ENCODE measurements at places on chromosomes 11 and 22.

DNA sequence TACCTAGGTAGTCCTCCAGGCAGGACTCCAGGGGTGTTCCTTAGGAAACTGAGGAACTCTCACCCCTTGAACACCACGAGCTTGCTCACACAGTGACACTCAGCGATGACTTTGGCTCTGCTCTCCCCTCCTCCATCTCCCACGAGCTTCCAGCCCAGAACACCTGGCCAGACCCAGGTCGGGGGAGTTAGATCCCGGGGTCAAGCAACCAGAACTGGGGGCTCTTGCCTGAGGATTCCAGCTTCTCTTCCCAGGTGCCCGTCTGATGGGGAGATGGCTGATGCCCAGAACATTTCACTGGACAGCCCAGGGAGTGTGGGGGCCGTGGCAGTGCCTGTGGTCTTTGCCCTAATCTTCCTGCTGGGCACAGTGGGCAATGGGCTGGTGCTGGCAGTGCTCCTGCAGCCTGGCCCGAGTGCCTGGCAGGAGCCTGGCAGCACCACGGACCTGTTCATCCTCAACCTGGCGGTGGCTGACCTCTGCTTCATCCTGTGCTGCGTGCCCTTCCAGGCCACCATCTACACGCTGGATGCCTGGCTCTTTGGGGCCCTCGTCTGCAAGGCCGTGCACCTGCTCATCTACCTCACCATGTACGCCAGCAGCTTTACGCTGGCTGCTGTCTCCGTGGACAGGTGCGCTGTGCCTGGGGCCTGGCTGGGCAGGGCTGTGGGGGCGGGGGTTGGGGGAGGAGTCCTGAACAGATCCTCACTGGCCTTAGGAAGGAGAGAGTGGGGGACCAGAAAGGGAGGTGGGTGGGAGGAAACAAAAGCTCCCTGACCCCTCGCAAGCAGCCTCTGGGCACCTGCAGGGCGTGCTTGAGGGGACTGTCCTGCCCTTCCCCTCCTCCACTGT is at the start of gene GALR3:
GALR3 (plus strand) TSS at position 249 of the 852 bp plus-strand sequence; CDS start at position 274, 25 bp downstream.
- no peak for DNase-seq

DNA sequence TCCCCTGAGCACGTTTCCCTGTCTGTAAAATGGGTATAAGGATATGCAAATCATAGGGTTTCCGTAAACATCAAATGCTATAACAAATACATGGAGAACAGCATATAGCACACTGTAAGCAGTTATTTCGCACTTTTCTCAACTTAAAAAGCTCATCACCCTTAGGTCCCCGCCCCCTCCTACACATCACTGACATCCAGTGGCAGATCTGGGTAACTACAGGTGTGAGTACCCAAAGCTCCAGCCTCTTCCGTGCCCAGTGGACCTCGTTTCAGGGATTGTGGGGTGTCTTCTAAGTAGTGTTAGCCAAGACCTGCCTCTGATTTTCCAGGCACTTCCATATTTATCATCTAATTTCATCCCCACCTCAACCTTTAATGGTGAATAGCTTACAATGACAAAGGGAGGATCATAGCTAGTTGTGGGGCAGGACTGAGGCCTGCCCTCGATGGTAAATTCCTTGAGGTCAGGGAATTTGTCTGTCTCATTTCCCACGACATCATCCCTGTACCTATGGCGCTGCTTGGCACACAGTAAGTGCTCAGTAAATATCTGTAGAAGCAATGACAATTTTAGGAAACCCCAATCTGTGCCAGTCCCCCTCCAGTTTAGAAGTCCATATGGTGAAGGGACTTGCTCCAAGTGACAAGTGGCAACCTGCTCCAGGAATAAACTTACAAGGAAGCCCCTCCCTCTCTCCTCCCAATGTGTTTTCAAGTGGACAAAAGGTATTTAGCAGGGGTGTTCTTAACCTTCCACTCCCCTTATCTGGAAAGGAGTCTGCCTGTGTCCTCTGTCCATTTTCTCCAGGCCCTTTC is 340.5 kb downstream of the TENM4 start:
- DNase-seq: peak; percentile 1

DNA sequence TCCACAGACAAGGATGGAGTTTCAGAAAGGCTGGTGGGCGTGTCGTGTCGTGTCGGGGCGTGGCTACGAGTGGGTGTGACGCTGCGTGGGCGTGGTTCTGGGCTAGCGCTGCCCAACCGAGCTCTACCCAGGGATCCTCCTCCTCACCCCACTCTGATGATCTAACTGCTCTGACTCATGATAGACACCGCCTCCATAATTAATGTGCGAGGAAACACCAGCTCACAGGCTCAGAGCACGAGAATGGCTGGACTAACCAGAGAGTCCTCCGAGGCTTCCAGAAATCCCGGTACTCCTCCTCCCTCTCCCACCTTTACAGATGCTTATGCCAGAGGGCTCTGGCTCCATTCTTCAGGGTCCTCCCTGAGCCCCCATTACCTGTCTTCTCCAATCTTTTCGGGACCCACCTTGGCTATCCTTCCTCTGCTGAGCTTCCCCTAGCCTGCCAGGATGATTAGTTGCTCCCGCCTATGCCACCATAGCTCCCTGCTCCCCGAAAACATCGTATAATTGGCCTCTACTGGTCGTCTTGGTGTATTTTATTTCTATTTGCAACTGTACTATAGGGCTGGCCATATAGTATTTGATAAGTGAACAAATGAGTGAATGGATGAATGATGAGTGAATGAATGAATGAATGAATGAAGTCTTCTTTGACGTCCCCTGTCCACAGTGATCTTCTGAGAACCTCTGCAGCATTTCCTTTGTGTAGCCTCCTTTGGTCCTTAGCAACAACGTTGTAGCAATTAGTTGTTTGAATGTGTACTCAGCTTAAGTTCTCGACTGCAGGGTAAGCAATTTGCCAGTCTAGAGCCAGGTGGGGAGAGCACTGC is 21.7 kb downstream of the TMPRSS13 start:
- peak; percentile 64 for DNase-seq

- DNase-seq: no peak
These were observed 50.0 kb upstream of the CCDC89 start for GRCh38 chr11:85735876-85736460.

- no peak for DNase-seq
These were observed 376.4 kb downstream of the CADM1 start for GRCh38 chr11:115127790-115128189.

DNA sequence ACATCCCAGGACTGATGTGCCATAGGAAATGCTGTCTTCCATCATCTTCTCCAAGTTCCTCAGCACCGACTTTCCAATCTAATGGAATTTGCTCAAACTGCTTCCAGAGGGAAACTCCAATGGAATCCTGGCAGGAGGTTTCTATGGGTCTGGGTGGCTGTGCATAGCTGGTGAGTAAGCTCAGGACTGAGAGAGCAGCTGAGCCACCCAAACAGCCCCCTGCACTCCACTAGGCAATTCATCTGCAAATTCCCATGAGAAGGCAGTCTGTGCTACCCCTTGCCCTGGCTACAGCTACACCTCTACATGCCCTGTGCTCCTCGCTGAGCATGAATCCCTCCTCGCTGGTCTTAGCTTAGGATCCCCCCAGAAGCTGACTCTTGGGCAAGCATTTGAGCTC is 127.9 kb upstream of the CSNK2A3 start:
- no peak for DNase-seq

DNA sequence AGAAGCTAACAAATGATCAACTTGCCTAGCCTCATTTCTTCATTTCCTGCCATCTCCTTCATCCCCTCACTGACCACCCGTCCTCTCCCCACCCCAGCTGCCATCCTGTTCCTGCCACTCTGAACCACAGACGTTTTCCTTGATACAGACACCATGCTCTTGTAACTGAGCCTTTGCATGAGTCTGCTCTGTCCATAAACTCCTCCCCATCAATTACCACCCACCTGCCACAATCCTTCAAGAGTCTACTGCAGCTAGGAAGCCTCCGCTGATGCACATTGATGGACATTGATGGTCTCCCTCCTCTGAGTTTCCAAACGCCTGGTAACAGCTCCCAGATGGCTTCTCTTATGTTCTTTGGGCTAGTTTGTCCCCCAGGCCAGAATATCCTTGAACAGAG is 193.8 kb downstream of the DBX1 start:
- no peak for DNase-seq

DNA sequence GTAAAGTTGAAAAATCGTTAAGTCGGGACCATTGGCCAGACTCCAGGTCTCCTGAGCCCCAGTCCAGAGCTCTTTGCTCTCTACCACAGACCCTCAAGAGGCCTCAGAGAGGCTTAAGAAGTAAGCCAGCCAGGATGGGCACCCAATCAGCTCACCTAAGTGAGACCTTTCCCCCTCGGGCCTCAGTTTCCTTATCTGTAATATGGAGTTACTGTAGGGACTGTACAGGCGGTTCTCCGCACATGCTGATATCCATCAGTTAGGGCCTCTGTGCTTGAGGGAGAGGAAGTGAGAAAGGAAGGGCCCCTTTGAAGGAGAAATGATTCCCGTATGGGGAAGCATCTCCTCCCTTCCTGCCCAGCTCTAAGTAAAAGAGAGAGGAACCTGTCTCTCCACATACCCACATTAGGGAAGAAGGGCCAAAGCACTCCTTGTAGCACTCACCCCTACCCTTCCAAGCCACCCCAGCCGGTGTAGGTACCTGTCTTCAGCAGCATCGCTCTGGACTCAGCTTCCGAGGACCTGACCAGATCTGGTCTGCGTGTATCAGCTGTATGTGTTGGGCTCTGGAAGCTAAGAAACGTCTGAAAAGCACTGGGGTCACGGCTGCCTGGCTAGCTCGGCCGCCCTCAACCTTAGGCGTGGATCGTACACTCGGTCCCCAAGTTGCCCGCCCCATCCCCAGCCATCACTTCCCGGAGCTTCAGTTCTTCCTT is 653 bp downstream of the NAGA start:
- DNase-seq: no peak

- no peak for DNase-seq
These were observed 906.9 kb upstream of the RAG2 start for GRCh38 chr11:37504921-37505320.

DNA sequence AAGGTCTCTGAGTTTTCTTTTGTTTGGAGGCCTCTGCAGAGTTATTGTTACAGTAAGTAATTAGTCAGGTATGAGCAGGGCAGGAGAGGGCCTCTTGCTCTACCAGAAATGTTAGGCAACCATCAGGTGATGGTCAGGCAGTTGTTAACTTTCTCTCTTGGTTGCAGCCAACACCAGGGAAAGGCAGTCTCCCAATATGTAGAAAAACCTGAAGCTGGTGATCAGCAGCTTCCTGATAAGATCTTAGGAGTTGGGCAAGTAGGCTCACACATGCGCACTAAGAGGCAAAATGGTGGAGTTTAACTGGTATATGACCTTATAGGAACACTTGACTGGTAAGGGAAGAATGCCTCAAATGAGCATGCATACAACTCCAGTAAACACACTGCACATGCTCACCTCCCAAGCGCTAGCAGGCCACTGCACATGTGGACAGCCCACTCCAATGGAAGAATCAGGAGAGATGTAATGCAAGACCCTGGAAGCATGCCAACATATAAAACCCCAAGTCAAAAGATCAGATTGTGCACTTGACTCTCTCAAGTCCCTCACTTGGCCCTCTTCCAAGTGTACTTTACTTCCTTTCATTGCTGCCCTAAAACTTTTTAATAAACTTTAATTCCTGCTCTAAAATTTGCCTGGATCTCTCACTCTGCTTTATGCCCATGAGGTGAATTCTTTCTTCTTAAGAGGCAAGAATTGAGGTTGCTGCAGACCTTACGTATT is 23.7 kb upstream of the SLC35F2 start:
- no peak for DNase-seq

GRCh38 chr11:44140805-44141204 is 45.3 kb downstream of the EXT2 start:
- no peak for DNase-seq

DNA sequence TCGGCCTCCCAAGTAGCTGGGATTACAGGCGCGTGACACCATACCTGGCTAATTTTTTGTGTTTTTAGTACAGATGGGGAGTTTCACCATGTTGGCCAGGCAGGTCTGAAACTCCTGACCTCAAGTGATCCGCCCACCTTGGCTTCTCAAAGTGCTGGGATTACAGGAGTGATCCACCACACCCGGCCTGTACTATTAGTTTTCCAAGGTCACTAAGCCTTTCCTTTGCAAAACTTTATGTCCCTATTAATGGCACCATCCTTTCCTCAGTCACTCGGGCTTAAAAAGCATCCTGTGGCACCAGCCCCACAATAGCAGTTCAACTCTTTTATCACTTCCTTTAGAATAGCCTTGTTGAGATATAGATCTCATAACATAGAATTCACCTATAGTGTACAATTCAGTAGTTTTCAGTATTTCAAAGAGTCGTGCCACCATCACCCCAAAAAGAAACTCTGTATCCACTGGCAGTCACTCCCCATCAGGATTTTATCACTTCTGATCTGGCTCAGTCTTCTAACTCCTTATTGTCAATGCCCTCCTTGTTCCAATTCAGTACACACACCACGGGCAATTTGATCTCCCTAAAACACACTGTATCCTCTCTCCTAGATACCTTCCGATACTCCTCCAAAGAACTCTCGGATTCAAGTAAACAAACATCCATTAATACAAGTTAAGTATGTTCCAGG is 921 bp upstream of the BCL2L13 start:
- no peak for DNase-seq

- no peak for DNase-seq
These were observed 41.3 kb downstream of the ABTB2 start for GRCh38 chr11:34316347-34317035.

GRCh38 chr11:126823274-126823673 is 177.3 kb downstream of the KIRREL3 start:
- DNase-seq: no peak

DNA sequence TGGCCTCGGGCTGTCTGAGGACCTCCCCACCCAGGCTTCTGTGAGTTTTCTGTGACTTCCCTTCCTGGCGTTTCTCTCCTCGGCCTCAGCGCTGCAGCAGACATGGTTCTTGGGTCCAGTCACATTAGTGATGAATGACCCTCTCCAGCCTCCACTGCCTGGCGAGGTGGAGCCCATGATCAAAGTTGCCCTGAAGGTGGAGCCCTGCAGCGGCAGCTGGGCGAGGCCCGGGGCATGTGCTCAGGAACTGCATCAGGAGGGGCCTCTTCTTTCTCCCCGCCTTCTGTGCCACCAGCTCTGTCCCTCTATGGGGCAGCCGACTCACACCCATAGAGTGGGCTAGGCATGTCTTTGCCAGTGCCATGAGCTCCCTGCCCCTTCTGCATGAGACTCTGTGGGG is 1079.7 kb downstream of the TBC1D22A start:
- no peak for DNase-seq

GRCh38 chr11:454043-454442 is 4.0 kb downstream of the PTDSS2 start:
- no peak for DNase-seq

GRCh38 chr11:7436657-7437056 is 48.6 kb upstream of the OLFML1 start:
- DNase-seq: no peak

- DNase-seq: no peak
These were observed 39.2 kb upstream of the CDON start for GRCh38 chr11:126101930-126102283.

DNA sequence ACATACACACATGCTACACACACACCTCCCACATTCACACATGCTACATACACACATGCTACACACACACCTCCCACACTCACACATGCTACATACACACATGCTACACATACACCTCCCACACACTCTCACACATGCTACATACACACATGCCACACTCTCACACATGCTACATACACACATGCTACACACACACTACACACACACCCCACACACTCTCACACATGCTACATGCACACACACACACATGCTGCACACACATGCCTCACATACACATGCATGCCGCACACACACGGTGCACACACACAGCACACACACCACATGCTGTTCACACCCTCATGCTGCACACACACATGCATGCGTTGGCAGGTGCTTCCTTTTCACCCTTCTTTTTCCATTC is 495.4 kb downstream of the NTM start:
- no peak for DNase-seq

Measured in DMS 273 treated with DMSO at 0.1 percent for 48 hours (cell line).